ENCODE measurements at places on chromosomes 2 and 18.
A peak's percentile ranks its signal among the peaks of the same experiment; 100 is the strongest.

GRCh38 chr2:224217962-224218347 is 178.9 kb upstream of the SERPINE2 start:
- DNase-seq: peak; percentile 42

DNA sequence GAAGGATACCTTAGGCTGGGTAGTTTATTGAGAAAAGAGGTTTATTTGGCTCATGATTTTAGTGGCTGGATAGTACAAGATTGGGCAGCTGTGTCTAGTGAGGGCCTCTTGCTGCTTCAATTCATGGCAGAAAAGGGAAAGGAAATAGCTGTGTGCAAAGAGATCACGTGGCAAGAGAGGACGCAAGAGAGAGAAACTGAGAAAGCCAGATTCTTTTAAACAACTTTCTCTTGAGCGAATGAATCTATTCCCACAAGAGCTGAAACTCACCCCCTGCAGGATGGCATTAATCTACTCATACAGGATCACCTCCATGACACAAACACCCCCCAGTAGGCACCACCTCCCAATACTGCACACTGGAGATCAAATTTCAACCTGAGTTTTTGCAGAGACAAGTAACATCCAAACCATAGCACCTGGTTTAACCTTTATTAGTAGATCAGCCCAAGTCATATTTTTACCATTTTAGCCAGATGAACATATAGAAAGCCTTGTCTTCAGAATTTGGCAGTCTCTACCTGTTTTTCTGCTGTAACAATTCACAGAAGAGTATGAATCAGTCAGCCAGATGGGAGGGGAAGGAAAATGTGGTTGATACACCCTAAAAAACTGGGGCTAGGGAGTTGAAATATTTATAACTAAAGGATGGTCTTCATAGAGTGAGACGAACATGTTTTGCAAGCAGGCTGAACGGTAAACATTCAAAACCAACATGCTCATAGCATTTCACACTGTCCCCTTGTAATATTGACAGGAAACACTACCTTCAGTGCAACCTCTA is 73.9 kb upstream of the NCKAP5 start:
- DNase-seq: no peak

GRCh38 chr2:215828528-215829184 is 184.7 kb downstream of the MREG start:
- peak; percentile 36 for DNase-seq

GRCh38 chr2:29810956-29811355 is 110.4 kb downstream of the ALK start:
- no peak for DNase-seq

DNA sequence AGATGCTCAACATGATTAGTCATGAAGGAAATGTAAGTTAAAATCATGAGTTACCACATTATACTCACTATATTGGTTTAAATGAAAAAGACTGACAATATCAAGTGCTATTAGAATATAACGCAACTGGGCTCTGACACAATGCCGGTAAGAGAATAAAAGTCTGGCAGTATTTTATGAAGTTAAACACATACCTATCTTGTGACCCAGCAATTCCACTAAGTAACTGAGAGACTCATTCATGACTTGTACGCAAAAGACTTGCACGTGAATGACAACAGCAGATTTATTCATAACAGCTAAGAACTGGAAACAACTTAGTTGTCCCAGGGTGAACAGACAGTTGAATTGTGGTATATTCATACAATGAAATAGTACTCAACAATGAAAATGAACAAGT is 342.1 kb downstream of the SLC4A3 start:
- DNase-seq: no peak

DNA sequence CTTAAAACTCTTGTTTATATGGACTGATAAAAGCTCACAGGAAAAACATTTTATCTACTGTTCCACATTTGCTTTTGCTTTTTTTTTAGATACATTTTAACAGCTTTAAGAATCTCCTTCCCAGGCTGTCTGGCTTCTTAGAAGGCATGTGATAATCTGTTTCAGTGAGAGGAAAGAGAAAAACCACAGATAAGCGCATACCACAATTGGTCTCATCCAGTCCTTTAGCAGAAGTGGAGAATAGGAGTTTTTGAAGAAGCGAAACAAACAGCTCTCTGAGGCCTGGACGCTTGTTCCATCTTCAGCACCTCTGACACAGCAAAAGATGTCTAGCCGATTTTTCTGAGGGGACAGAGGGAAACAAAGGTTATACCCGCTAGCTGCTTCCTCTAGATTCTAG is 37.6 kb downstream of the RMC1 start:
- no peak for DNase-seq

DNA sequence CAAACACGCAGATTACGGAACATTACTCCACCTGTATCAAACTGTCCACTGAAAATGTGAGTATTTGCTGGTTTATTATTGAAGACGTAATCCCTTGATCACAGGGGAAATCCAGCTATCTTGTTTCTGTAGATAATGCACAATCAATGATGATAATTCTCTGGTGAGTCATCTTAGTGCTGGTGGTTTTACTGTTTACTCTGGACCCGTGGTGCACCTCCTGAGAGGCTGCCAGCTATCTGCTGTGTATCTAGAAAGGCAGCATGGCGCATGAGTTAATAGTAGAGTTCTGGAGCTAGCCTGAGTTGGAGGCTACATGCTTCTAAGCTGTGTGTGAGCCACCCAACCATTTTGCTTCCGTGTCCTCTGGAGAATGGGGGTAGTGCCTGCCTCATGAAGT is 6.5 kb downstream of the NCAPH start:
- DNase-seq: peak; percentile 19

DNA sequence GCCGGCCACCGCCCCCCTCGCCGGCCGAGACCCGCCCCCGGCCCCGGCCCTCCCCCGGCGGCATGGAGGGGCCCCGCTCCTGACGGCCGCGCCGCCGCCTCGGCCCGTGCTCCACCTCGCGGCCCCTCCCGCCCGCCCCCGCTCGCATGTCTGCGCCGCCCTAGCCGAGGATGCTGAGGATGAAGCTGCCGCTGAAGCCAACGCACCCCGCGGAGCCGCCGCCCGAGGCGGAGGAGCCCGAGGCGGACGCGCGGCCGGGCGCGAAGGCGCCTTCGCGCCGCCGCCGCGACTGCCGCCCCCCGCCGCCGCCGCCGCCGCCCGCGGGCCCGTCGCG is 397 bp downstream of the ZCCHC2 start:
- DNase-seq: no peak

DNA sequence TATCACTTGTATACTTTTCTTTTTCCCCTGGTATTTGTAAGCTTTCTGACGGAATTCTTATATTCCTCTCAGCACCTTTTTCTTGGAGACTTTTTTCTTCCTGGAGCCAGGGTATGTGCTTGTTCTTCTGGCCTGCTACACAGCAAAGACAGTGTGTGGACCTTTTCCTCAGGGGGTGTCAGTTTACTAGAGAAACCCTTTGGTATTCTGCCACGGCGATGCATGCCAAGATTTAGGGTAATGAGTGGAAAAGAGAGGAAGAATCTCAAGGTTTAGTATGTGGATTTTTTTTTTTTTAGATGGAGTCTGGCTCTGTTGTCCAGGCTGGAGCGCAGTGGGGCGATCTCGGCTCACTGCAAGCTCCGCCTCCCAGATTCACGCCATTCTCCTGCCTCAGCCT is 152.2 kb downstream of the PHLPP1 start:
- no peak for DNase-seq

- no peak for DNase-seq
These were observed 275.5 kb downstream of the KCNJ3 start for GRCh38 chr2:154974041-154974440.

DNA sequence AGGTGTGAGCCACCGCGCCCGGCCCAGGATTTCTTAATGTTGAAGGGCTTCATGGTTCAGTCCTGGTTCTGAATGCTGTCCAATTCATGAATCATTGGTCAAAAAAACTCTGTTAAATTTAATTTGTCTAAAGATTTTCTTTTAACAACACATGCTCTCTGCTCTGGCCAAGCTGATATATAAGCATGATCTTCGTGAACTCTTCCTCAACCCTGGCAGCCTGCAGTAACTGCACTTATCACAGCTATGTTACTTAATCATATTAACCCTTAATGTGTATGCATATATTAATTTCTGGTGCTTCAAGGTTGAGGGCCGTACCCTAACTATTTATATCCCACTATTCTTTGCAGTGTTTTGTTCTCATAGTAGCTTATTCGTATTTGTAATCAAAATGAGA is 29.4 kb upstream of the FRZB start:
- DNase-seq: no peak

GRCh38 chr18:3526421-3527354 is 76.7 kb downstream of the TGIF1 start:
- DNase-seq: no peak

DNA sequence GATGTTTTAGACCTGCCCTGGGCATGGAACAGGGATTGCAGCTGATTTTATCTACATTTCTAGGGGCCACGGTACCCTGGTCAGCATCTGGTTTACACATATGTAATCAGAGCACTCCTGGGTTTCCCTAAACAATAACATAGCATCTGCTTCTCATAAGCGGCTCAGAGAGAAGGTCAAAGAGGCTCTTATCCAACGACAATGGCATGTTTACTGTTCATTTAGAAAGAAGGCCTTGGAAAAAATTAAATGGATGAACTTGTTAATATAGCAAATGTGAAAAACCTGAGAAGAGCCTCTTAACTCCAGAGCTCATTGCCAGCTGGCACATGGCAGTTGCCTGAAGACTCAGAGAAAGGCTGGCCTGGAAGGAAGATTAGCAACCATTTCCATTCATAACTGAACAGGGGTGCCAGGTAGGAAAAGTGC is 202.8 kb upstream of the THUMPD2 start:
- DNase-seq: peak; percentile 24

GRCh38 chr2:202495230-202495604 is 119.1 kb downstream of the BMPR2 start:
- no peak for DNase-seq

DNA sequence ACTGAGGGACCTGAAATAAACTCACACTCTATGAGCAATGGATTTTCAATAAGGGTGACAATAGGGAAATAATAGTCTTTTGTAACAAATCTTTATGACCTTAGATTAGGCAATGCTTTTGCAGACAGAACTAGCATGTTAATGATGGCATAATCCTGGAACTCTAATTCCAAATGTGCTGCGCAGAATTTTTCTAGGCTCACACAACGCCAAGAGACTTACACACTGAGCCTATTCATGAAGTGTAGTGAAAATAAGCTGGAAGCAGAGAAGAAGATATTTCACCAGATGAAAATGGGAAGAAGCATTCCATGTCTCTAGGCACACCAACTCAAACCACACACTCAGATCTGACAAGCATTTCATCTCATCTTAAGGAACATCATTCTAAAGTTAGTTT is 178.5 kb downstream of the L3MBTL4 start:
- no peak for DNase-seq

DNA sequence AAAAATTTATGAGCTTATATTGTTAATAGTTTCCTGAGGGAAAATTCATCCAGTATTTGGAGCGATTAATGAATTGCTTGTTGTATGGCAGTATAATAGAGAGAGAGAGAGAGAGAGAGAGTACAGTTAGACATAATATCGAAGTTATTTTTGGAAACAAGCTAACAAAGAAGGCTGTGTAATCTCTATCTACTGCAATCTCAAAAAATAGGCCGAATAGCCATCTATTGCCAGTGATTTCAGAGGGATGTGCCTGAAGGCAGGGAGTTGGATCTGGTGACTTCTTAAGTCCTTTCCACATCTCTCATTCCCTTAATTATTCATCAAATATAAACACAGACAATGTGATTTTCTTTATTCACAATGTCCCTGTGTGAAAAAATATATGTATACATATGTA is 433.1 kb upstream of the RAB12 start:
- no peak for DNase-seq

DNA sequence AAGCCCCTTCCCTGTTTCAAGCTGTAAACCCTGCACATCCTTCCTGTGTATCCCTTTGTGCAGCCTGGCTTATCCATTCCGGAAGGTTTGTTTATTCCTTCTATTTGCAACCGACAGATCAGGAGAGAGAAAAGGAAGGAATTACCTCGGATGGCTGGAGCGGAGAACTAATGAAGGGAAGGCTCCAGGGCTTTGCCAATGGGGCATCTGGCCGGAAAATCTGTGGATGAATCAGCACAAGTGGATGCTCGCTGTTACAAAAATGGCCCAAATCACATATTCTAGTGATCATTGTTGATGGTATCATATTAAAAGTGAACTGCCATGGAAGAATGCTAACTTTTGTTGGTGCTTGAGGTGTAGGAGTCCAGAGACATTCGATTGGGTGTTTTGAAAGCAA is 97.1 kb downstream of the AQP4 start:
- DNase-seq: no peak

DNA sequence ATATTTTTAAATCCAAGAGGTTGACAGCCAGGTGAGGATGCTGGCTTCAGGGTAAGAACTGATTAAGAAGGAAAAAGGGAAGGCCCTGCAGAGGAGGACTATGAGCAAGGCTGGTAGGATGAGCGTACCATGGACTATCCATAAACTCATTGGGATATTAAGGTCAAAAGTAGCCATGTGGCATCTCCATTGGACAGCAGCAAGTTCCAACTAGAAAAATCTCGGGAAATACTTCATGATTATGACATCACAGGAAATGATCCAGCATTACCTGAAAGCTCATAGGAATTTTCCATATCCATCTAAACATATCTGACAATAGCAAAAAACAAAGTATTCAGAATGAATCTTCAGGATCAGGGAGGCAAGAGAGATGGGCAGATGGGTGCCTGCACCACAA is 34.2 kb downstream of the TGFA start:
- no peak for DNase-seq

GRCh38 chr2:2717406-2717805 is 386.3 kb upstream of the MYT1L start:
- no peak for DNase-seq

DNA sequence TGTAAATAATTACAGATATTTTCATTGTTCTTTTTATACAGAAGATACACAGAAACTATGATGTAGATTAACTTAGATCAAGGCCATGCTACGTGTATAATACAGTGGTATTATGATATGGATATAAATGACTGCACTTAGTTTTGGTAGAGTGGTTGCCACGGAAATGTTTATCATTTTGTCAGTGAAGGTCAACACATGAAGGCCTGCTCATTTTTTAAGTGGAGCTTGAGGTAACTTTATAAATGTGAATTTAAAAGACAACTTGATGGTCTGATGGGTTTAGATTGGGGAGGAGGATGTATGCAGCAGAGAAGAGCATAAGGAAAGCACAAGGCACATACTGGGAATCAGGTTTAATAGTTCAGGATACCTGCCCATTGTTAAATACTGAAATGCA is 14.4 kb upstream of the BBS5 start:
- no peak for DNase-seq

GRCh38 chr2:209970271-209970670 is 32.2 kb upstream of the RPE start:
- no peak for DNase-seq

GRCh38 chr2:101619191-101619591 is 78.3 kb upstream of the MAP4K4 start:
- no peak for DNase-seq

DNA sequence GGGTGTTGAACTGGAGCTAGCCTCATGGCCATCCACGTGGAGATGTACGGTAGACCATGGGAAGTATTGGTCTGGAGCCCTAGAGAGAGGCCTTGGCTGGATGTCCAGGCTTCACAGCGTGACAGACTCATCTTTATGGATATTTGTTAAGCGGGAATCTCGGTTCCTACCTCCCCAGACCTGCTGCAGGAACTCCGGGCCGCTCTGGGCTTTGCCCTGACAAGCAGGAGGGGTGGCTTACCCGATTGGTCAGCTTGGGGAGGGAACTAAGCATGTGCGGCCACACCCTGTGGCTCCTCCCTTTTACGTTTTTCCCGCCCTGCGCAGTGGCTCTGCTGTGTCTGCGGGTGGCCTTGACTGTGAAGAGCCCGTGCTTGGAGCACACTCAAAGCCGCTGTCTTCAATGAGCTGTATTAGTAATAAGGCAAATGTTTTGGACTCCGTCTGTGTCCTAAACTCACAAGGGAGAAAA is 52.3 kb downstream of the PAPOLG start:
- DNase-seq: no peak
